ENCODE measurements at places on chromosomes 2 and 18.
A peak's percentile ranks its signal among the peaks of the same experiment; 100 is the strongest.

DNA sequence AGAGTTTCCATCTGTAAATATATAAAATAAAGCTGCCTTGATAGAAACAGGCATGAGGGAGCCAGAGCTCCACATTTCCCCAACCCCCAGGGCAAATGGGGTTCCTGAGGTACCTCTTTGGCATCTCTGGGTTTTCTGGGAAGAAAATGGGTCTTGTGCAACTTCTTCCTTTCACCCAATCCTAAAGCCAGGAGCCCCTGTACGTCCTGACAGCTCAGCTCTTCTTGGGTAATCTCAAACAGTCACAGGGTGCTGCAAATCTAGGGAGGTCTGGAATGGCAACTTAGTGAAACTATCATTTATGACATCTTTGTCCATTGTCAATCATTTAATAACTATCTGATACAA, 36.6 kb upstream of the STAT1 start:
- no peak for DNase-seq

GRCh38 chr18:49562481-49563129, 748 bp downstream of the LIPG start:
- DNase-seq, result no peak

DNA sequence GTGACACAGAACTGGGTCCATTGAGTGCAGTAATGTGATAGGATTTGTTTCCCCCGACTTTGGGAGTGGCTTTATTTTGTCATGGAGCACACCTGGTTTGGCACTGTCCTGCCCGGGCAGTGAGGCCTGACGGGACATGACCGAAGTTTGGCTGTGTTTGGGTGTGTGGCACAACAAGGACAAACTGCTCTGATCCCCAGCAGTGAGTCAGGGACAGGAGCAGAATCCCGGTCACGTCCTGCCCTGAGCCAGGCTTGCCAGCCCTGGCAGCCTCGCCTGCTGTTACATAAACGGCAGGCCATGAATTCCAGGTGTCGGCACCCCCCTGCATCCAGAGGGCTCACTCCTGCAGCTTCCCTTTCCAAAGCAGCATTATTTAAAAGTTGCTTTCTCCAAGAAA, 45.7 kb downstream of the IMPA2 start:
- DNase-seq, result no peak

DNA sequence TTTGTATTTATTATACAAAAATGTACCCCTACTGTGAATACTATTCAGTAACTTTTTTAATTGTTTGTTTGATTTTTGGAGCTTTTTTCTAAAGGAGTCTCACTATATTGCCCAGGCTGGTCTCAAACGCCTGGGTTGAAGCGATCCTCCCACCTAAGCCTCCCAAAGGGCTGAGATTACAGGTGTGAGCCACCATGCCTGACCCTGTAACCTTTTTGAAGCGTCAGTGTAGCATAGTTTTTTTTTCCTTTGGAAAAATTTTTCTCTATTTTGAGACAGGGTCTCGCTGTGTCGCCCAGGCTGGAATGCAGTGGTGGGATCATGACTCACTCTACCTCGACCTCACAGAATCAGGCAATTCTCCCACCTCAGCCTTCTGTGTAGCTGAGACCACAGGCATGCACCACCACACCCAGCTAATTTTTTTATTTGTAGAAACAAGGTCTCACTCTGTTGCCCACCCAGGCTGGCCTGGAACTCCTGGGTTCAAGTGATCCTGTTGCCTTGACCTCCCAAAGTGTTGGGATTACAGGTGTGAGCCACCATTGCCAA, 2.0 kb downstream of the GMCL1 start:
- no peak for DNase-seq

DNA sequence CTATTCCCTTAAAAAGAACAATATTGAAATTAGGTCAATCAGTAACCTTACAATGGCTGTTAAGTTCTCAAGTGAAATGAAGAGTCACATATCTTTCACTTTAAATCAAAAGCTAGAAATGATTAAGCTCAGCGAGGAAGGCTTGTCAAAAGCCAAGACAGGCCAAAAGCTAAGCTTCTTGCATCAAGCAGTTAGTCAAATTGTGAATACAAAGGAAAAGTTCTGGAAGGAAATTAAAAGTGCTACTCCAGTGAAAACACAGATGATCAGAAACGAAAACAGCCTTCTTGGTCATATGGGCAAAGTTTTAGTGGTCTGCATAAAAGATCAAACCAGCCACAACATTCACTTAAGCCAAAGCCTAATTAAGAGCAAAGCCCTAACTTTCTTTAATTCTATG, 402.6 kb upstream of the ZEB2 start:
- DNase-seq, result no peak

GRCh38 chr2:6931753-6932152, 14.5 kb downstream of the RNF144A start:
- no peak for DNase-seq

DNA sequence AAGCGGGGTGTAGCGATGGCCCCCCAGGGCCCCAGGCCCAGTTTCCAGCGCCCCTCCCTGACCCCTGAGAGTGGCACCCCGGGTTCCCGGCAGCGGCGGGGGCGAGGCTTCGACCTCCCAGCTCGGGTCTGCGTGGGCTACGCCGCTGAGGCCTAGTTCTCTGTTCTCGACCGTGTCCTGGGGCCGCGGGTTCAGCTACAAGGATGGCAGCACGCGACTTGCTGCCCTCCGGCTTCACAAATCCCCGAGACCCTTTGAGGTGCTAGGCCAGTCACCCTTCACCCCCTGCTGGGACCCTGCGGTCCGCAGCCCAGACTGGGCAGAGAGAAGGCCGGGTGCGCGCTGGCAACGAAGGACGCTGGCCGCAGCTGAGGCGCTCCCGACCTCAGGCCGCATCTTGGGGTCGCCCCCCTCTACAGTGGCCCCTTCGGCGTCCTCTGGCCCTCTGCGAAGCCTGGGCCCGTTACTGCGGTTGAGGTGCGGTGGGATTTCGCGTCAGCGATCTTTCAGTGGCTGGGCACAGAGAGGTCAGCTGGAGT, 1.2 kb downstream of the OTX1 start:
- DNase-seq, result no peak

DNA sequence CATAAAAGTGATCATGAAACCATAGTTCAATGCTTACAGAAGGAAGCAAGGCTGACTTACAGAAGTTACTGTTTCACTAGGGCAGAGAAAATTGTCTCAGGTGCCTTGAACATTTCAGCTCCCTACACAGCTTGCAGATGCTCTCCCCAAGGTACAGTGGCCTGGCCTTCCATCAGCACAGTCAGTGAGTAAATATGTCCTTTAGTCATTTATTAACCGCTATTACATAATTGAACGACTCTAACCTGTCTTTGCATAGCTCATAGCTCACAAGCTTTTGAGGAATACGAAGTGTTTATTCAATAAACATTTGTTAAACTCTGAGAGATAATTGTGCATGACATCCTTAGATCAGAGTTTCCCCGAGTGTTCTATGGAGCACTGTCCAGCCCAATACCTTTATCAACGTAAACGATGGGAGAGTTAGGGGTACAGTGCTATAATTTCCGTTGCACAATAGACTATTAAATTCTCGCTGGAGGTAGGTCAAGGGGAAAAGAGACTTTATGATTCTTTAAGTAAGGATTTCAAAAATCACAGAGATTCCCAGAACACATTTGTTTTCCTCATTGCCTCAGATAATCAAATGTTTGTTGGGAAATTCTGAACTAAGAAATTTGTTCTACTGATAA, 677.8 kb downstream of the TSN start:
- no peak for DNase-seq

DNA sequence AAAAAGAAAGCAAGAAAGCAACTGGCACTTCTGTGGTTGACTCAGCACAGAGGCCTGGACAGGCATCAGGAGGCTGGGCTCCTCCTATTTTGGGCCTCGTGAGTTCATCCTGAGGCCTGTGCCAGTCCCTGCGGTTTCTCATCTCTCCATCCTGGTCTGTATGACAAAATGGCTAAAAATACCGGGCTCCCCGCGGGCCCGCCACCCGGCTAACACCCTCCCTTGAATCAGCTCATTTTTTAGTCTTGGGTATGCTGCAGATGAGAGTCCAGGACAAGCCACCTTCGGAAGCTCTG, 62.3 kb upstream of the YWHAQ start:
- peak; percentile 77 for DNase-seq

DNA sequence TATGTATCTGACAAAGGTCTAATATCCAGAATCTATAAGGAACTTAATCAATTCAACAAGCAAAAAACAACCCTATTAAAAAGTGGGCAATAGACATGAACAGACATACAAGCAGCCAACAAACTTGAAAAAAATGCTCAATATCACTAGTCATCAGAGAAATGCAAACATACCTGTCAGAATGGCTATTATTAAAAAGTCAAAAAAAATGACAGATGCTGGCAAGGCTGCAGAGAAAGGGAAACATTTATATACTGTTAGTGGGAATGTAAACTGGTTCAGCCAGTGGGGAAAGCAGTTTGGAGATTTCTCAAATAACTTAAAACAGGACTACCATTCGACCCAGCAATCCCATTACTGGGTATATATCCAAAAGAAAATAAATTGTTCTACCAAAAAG, 21.6 kb downstream of the SESTD1 start:
- DNase-seq, result no peak

GRCh38 chr2:117684919-117685318, 129.6 kb upstream of the DDX18 start:
- no peak for DNase-seq

DNA sequence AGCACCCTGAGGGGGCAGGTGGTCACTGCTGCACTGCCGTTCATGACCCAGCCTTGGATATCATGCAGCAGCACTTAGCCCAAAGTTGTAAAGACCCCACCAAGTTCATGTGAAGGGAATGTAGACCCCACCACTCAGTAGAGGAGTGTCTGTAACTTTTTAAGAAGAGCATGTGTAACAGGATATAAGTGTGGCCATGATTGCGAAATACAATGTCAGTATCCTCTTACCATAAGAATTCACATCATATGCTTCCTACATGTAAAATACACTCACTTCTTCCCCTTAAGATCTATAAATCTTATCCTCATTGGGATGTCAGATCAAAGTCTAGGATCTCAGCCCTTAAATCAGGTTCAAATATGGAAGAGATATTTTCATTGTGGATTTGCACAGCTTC, 276.9 kb downstream of the PTPRM start:
- no peak for DNase-seq

- no peak for DNase-seq
Measured at GRCh38 chr18:25077038-25077943, 274.7 kb downstream of the ZNF521 start.

DNA sequence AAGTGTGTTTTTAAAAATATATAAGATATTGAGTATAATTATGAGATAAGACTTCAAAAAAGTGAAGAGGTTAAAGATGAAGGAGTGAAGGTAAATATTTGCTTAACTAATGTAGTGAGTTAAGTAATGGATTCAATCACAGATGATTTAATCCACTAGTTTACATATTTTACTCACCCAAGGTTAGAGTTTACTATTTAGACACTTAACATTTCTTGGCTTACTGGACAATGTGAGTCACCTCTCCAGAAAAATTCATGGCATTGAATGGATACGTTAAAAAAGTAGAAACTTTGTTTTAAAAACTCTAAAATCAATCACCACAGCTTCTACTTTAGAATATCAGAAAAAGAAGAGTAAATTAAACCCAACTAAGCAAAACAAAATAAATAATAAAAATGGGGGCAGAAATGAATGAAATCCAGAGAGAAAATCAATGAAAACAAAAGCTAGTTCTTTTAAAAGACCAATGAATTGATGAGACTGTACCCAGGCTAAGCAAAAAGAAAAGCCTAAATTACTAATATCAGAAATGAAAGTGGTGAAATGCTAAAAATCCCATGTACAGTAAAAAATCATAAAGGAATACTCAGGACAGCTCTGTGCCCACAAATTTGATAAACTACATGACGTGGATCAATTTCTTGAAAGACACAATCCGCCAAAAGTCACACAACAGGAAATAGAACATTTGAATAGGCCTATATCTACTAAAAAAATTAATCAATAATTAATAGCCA, 1.9 kb upstream of the HMSD start:
- DNase-seq, result no peak

GRCh38 chr18:8813611-8814010, 108.3 kb downstream of the MTCL1 start:
- DNase-seq, result no peak

GRCh38 chr2:190318931-190319554, 583 bp downstream of the HIBCH start:
- peak; percentile 41 for DNase-seq

- no peak for DNase-seq
Measured at GRCh38 chr18:35991696-35992095, 19.2 kb downstream of the RMP24 start.

GRCh38 chr2:190308031-190308430, 11.6 kb downstream of the HIBCH start:
- no peak for DNase-seq

DNA sequence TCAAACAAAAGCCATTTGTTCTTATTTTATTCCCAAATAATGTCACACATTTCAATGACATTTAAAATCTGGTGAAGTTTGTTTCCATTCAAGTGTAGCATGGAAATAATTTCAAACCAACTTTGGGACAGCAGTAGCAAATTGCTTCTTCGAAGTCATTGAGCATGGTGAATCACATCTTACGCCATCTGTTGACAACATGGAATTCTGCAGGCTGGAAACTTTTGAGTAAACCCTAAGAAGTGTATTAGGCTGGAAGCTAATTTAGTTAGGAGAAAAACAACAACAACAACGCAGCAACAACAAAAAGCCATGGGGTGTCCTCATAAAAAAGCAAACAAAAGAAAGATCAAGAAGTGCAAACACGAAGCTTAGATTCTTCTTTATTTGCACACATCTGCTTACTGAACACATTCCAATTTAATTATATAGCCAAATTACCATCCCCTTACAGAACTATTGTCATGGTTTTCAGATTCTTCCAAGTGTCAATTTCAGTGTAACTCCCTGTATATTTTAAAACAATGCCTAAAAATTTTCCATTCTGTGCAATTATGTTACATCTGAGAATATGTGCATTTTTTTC, 659.0 kb upstream of the CDH7 start:
- DNase-seq, result peak; percentile 60

- no peak for DNase-seq
Measured at GRCh38 chr2:65885266-65885665, 452.9 kb upstream of the SPRED2 start.

DNA sequence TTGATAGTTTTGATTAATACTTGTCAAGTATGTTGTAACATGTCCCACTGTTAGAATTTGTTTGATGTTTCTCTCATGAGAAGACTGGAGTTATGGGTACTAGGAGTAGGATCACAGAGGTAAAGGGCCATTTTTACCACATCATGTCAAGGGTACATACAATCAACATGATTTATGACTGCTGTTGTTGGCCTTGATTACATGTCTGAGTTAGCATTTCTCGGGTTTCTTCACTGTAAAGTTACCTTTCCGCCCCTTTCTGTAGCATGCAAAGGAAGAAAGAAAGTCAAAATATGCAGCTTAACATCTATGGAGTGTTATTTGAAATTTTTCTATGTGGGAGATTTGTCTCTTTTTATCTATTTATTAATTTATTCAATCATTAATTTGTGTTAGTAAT, 1456.4 kb downstream of the SUCLG1 start:
- DNase-seq, result no peak

- no peak for DNase-seq
Measured at GRCh38 chr18:68699043-68699442, 15.9 kb downstream of the TMX3 start.
